ENCODE measurements at places on chromosomes 12 and 14.

GRCh38 chr12:24360057-24360456, 410.6 kb upstream of the SOX5 start:
- DNase-seq = no peak

DNA sequence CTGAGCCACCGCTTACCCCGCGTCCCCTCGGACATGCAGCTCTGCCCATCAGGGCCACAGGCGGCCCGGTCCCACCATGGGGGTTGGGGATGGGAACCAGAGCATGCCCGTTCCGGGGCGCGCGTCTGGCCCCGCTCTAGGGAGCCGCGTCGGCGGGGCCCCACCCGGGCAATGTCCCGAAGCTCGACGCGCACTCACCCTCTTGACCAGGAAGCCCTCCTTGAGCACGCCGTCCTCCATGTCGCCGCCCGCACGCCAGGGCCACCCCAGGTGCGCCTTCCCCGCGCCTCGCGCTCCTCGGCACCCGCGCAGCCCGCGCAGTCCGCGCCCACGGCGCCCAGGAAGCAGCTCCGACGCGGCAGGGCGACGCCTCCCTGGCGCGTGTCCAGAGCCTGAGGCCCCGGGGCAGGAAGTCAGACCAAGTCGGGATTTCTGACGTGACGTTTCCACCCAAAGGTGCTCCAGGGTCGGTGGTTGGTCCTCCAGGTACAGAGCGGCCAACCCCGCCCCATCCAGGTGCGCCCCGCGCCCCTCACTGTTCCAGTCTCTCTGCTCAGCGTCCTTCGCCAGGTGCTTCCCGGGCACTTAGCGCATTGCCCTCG, at the start of gene PLEK2:
Gene PLEK2, minus strand, starts transcription at position 346 of the 602 bp plus-strand sequence. Its CDS starts 106 bp downstream, at position 240.
- no peak for DNase-seq

DNA sequence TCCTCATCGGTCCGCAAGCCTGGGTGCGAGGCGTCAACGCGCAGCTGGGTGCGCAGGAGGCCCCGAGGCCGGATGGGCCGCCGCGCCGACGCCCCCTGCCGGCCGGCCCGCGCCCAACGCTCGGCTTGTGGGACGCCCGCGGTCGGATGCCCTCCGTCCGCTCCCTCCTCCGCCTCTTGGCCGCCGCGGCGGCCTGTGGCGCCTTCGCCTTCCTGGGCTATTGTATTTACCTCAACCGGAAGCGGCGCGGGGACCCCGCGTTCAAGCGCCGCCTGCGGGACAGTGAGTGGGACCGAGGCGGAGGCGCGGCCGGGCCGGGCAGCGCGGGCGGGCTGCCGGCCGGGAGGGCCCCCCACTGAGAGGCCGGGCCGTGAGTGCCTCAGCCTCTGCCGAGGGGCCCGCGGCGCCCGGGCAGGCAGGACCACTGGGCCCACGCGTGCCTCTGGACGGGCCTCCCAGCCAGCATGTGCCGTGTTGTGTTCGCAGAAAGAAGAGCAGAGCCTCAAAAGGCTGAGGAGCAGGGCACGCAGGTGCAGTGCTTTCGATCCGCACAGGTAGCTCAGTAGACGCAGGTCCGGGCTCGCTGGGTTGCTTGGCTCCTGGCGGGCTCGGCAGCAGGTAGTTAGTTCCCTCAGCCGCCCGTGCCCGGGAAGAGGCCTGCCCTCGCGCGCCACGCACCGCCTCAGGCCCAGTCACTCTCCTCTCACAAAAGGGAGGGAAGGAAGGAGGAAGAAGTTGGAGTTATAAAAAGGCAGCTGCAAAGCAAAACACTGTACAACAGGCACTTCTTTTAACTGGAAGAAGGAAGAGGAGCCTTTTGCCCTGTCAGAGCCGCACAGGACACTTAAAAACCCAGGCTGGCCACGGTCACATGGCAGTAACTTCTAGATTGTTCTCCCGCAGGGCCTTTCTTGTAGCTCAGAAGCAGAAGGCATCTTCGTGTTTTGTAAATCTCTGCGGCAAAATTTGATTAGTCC, at the start of gene TOMM20L:
Gene TOMM20L, plus strand, starts transcription at position 119 of the 977 bp plus-strand sequence. Its CDS starts 28 bp downstream, at position 147.
- no peak for DNase-seq

- no peak for DNase-seq
These were observed 428 bp downstream of the RNF41 start for GRCh38 chr12:56221232-56221756.

GRCh38 chr12:129186952-129187351, 333.7 kb downstream of the GLT1D1 start:
- no peak for DNase-seq
